Activated naive CD4-positive, alpha-beta T cell treated with anti-CD3 and anti-CD28 coated beads for 36 hours (primary cell): ENCODE measurements at places on chromosomes 5 and 9.
A peak's percentile ranks its signal among the peaks of the same experiment; 100 is the strongest.

DNA sequence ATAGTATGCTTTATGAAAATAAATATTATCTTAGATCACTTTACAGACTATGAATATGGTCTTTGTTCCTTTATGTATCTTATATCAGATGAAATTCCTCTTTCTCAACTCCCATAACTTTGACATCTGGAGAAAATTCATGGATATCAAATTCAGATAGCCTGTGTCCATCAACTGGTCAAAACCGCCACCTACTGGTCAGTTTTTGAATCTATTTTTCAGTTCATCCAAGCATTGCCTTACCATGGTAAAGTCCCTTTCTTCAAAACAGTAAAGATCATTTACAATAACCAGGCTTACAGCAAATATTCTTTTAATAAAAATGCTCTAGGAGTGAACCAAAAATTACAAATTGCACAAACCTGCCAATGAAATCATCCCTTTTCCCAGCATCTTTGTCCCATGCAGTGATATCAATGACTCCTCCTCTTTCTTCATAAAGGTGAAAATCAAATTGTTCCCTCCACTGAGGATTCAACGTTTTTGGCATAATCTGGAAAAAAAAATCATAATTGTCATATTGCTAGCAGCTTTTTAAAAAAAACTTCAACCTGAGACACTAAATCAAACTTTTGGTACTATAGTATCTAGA lies 290.5 kb downstream of the SLF1 start:
- DNase-seq, result peak; percentile 26
- no peak overlapping the region for H3K4me3 ChIP-seq
- no peaks in the 10 kb centered on the region for H3K36me3 ChIP-seq
- H3K27ac ChIP-seq, result no peak overlapping the region
- H3K27me3 ChIP-seq, result no peaks in the 10 kb centered on the region
- no peaks in the 10 kb centered on the region for H3K4me1 ChIP-seq

DNA sequence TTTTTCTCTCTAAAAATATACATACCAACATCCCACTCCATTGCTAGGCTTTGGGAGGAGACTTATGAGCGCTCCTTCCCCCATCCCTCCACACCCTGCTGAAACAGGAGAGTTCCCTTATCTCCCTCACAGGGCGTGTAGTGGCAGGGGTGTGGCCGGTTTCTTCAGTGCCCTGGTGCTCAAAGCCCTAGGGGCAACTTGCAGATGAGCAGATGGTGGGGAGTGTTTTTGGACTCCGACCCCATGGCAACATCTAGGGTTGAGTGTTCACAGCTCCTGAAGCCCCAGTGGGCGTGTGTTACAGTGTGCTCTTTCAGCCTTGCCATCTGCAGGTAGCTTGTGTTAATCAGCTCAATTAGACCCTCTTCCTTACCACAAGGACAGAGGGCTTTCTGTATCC lies 409.5 kb downstream of the MAT2B start:
- H3K27ac ChIP-seq, result no peak overlapping the region
- H3K4me1 ChIP-seq, result no peaks in the 10 kb centered on the region
- H3K27me3 ChIP-seq, result no peaks in the 10 kb centered on the region
- no peaks in the 10 kb centered on the region for H3K36me3 ChIP-seq

GRCh38 chr9:137977571-137978261 lies 100.1 kb downstream of the CACNA1B start:
- no peak overlapping the region for H3K27ac ChIP-seq
- no peak for DNase-seq
- no peaks in the 10 kb centered on the region for H3K27me3 ChIP-seq
- no peaks in the 10 kb centered on the region for H3K36me3 ChIP-seq
- H3K4me3 ChIP-seq, result no peak overlapping the region

DNA sequence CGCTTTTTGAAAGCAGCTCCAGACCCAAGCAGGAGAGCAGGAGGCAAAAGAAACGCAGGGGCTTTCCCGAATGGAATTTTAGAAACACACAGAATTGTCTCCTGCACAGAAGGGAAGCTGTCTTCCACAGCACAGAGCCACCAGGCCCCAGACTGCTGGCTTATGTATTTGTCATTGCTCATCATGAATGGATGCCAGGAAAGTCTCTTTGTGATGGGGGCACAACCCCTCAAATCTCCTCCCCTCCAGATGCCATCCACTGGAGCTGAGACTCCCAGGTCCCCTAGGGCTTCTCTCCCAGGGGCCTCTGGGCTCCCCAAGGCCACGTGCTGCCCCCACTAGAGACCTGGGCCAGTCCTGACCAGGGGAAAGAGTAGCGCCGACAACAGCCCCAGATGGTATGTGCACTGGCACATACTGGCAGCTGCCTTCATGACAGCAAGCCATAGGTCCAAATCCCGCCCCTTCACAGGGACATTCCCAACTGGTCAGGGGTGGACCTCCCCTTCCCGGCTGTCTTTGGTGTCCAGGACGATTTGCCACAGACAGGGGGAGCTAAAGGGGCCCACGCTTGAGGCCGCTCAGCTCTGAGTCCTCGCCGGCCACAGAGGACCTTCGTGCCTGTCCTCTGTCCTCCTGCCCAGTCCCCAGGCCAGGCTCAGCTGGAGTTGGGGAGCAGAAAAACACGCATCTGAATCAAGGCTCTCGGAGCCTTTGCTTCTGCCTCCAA lies 127.8 kb downstream of the KCNIP1 start:
- peaks cover 16% of the 10 kb centered on the region for H3K4me1 ChIP-seq
- no peak overlapping the region for H3K27ac ChIP-seq
- H3K36me3 ChIP-seq, result no peaks in the 10 kb centered on the region
- no peaks in the 10 kb centered on the region for H3K27me3 ChIP-seq
- no peak overlapping the region for H3K4me3 ChIP-seq

GRCh38 chr9:38088006-38088925 lies 19.2 kb upstream of the SHB start:
- no peaks in the 10 kb centered on the region for H3K27me3 ChIP-seq
- no peak overlapping the region for H3K27ac ChIP-seq
- no peaks in the 10 kb centered on the region for H3K36me3 ChIP-seq
- H3K4me3 ChIP-seq, result no peak overlapping the region
- no peaks in the 10 kb centered on the region for H3K4me1 ChIP-seq

DNA sequence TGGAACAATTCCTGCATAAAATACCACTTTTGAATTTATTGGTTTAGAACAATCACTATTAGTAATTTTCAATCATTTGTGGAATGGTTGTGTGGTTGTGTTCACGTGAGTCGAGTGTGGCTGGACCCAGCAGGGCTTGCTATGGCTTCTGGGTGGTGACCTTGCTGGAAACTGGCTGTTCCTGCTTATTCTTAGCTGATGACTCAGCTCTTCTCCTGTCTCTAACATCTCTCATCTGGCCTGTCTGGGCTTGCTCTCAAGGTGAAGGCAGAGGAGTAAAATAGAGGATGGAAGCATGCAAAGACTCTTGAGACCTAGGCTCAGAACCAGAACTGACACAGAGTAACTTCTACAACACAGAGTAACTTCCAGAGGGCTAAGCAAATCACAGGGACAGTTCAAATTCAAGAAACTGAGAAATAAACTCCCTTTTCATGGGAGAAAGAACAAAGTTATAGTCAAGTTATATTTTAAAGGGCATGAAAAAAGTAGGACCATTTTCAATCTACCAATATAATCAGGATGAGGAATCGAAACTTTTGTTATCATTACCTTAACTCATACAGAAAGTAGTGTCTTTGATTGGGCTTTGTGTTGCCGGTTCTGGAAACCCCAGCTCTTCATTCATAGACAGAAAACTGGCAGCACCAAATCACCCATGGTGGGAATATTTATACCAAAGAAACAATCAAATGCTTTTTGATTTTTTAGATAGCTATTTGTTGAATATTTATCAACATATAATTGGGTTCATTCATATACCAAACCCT lies 665.1 kb downstream of the CDH18 start:
- no peak for DNase-seq
- no peaks in the 10 kb centered on the region for H3K36me3 ChIP-seq
- no peaks in the 10 kb centered on the region for H3K4me1 ChIP-seq
- H3K4me3 ChIP-seq, result no peak overlapping the region

DNA sequence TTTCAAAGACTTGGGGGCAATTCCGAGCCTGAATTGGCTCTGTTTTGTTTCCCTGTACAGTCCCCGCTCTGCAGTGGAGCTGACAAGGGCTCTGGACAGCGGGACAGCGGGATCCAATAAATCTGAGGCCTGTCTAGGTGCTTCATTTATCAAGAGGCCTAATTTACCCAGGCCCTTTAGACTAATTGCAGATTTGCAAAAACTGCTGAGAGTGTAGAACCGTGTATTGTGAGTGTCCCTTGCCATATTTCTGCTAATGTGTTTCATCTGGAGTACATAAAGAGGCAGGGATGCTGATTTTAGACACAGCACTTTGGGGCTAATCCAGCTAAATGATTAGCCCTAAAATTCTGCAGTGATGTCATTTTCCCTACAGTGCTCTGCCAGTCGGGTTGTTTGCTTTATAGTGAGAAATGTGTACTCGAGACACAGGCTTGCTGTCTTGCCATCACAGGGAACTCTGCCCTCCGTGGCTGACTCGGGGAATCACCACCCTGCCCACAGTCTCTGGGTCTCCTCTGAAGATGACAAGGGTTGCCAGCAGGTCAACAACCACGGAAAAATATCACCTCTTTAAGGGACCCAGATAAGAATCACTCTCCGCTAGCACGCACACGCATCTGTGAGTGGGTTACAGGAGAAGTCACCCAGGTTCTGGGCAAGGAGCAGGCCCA lies 592.0 kb downstream of the BNC2 start:
- no peaks in the 10 kb centered on the region for H3K36me3 ChIP-seq
- H3K27ac ChIP-seq, result no peak overlapping the region
- no peaks in the 10 kb centered on the region for H3K4me1 ChIP-seq
- DNase-seq, result no peak

- H3K4me1 ChIP-seq, result peaks cover 5% of the 10 kb centered on the region
- peaks cover 2% of the 10 kb centered on the region for H3K36me3 ChIP-seq
- no peak overlapping the region for H3K27ac ChIP-seq
Measured at GRCh38 chr9:12771891-12772290, 2.9 kb upstream of the LURAP1L start.

DNA sequence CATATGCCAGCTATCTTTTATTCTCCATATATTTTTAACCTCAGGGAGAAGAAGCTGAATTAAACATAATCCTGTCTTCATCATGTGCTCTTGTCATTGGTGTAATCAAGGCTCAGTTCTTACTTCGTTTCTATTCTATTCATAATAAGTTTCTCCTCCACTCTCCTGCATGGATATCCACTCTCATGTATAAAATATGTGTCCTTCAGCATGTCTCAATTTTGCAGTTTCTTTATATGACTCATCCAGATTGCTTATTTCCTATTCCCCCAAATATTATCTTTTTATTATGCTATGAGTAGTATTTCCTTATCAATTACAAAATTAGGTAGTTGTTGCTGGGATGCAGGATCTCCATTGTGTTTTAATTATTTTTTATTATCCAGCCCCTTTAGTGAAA lies 643.7 kb upstream of the ACO1 start:
- no peak overlapping the region for H3K4me3 ChIP-seq
- H3K27ac ChIP-seq, result no peak overlapping the region
- no peaks in the 10 kb centered on the region for H3K4me1 ChIP-seq
- DNase-seq, result no peak
- no peaks in the 10 kb centered on the region for H3K36me3 ChIP-seq

DNA sequence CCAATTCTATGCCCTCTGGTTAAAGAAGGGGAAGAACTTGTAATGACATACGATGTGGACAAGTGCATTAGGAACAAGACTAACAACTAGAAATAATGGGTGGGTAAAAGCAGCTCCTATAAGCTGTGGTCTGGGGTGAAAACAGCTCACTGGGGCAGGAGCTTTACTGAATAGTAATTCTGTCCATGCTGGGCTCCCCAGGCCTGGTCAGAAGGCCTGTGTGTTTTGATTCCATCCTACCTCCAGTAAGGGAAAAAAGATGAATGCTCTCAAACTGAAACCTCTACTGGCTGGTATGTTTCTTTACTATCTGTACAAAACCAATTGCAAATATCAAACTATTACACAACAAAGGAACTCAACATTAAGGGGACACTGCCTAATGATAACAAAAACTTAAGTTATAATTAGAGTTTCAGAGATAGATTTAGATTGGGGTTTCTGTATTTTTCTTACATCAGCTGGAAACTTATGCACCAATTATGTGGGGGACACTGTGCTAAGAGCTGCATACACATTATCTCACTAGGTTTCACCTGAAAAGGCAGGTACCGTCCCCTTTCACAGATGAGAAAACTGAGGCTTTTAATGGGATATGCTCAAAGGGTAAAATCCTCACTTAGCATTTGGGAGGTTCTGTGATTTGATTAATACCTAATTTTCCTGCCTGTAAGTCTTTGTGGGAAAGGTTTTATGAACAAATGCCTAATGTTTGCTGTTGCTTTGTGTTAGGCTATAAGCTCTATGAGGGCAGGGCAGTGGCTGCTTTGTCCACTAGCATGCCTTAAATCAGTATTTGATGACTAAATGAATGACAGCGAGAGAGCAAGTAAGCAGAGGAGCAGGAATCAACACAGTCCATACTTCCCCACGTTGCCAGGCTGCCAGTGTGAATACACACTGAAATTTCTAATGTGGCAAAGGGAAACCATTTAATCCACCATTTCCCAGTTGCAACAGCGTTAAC lies 53.6 kb downstream of the ELL2 start:
- H3K4me3 ChIP-seq, result no peak overlapping the region
- H3K36me3 ChIP-seq, result peaks cover 28% of the 10 kb centered on the region
- H3K27me3 ChIP-seq, result no peaks in the 10 kb centered on the region

GRCh38 chr5:4313138-4313537 lies 717.5 kb downstream of the IRX1 start:
- H3K4me1 ChIP-seq, result no peaks in the 10 kb centered on the region
- no peak overlapping the region for H3K27ac ChIP-seq
- H3K4me3 ChIP-seq, result no peak overlapping the region
- DNase-seq, result no peak
- H3K27me3 ChIP-seq, result no peaks in the 10 kb centered on the region
- H3K36me3 ChIP-seq, result no peaks in the 10 kb centered on the region

DNA sequence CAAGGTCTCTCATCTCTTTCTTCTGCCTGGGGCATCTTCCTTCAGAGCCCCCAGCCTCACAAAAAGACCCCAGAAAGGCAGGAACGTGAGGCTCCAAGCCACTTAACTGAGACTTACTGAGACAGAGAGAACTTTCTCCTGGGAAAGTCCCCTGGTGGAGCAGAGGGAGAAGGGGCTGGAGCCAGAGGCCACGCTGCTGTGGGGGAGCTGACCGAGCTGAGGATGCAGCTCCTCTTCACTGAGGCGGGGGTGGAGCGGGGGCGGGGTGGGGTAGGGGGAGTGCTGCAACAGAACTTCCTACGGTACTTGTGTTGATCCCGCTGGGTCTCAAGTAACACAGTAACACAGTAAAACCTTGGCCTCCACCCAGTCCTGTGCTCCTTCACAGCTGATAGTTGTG lies 204.0 kb downstream of the FSTL4 start:
- no peak overlapping the region for H3K27ac ChIP-seq
- no peak overlapping the region for H3K4me3 ChIP-seq
- no peaks in the 10 kb centered on the region for H3K4me1 ChIP-seq
- H3K36me3 ChIP-seq, result no peaks in the 10 kb centered on the region
- H3K27me3 ChIP-seq, result peaks cover 3% of the 10 kb centered on the region

DNA sequence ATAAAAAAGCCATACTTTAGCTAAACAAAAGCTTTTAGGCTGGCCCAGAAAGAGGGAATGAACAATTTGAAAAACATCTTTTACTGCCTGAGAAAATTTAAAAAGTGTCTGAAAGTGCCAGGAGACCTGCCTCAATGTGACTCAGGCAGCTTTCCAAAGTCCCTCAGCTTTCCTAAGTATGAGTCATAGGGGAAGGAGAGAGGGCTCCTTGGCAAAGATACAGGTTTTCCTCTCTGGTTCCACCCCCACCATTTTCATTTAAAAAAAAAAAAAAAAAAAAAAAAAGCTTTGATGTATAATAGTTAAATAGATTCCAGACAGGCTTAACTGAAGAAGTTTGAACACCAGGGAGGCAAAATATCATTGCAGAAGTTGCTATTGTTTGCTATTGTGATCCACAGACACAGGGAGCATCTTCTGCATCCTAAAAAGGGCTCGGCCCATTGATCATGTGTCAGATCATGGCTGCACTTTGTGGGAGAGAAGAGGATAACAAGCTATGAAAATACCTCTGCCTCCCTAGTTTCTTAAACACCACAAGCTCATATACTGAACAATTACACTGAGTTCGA lies 71.5 kb downstream of the MRPS27 start:
- peaks cover 28% of the 10 kb centered on the region for H3K4me1 ChIP-seq
- peaks cover 13% of the 10 kb centered on the region for H3K36me3 ChIP-seq
- no peak overlapping the region for H3K4me3 ChIP-seq
- no peak overlapping the region for H3K27ac ChIP-seq
